ENCODE measurements at places on chromosomes 7 and 10.

DNA sequence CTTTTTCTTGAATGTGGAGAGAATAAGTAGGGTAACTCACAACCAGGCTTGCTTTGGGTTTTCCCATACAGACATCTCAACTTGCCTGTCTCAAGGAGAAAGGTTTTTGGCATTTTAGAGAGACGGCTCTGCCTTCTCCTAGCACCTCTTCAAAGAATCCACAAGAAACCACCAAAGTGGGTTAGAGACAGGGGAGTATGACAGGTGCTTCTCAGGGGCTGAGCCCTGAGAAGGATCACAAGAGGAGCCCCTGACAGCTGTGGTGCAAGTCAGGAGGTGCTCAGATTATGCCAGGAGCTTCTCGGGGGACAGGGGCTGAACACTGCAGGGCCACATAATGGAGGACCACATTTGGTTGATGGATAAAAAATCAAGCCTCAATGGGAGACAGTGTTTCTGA is 170.8 kb upstream of the LYZL2 start:
- no peak for DNase-seq

GRCh38 chr10:124520558-124521428 is 59.2 kb downstream of the LHPP start:
- no peak for DNase-seq

- DNase-seq = peak; percentile 73
These were observed 18.8 kb downstream of the TMEM196 start for GRCh38 chr7:19754521-19755116.

GRCh38 chr7:157662981-157663716 is 326.3 kb downstream of the DNAJB6 start:
- no peak for DNase-seq

GRCh38 chr7:111388912-111389311 is 173.4 kb downstream of the IMMP2L start:
- DNase-seq = no peak

DNA sequence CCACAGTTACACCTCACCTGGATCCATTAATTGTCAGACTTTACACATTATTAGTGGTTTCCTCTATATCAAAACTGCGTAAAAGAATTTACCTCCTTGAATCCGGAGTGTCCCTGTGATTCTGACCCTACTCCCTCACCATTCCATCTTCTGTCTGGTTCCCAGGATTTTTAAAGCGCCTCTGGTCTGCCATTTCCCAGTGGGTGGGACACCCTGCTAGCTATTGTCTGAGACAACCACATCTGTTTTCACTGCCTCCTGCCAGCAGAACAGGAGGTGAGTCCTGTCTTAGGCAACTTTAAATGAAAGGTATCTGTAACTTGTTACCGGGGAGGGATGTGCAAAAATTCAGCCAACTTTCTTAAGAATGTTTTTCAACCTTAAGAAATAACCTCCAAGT is 2.3 kb downstream of the MACROH2A2 start:
- DNase-seq = no peak

- no peak for DNase-seq
These were observed 89.0 kb downstream of the SEMA3A start for GRCh38 chr7:84105586-84105985.

- no peak for DNase-seq
These were observed 140.7 kb upstream of the HABP2 start for GRCh38 chr10:113412161-113412560.

- no peak for DNase-seq
These were observed 675.2 kb upstream of the GALNT17 start for GRCh38 chr7:70456719-70457118.

- no peak for DNase-seq
These were observed 16.1 kb upstream of the ZC3HAV1 start for GRCh38 chr7:139125657-139126056.

DNA sequence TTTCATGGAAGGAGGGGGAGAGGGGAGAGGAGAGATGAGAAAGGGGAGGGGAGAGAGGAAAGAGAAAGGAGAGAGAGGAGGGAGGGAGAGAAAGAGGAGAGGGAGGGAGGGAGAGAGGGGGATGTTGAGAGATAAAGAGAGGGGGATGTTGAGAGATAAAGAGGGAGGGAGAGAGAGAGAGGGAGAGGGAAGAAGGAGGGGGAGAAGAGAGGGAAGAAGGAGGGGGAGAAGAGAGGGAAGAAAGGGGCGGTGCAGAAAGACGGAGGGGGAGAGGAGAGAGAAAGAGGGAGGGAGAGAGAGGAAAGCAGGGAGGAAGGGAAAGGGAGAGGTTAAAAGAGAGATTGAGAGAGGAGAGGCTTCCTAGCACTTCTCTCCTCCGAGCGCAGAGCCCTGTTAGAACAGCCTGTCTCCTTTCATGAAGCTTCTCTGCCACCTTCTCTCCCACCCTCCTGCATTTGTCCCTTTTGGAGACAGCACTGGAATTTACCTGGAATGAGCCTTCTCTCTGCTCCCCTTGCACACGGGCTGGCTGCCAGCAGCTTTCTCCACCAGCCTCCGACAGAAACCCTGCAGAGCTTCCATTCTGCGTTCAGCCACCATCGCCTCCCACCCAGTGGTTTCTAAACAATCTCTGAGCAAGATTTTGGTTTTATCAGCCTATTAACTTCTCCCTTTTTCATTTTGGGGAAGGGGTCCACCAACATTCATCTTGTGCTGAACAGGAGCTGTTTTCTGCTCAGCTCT is 74.0 kb upstream of the CARD11 start:
- DNase-seq = no peak

DNA sequence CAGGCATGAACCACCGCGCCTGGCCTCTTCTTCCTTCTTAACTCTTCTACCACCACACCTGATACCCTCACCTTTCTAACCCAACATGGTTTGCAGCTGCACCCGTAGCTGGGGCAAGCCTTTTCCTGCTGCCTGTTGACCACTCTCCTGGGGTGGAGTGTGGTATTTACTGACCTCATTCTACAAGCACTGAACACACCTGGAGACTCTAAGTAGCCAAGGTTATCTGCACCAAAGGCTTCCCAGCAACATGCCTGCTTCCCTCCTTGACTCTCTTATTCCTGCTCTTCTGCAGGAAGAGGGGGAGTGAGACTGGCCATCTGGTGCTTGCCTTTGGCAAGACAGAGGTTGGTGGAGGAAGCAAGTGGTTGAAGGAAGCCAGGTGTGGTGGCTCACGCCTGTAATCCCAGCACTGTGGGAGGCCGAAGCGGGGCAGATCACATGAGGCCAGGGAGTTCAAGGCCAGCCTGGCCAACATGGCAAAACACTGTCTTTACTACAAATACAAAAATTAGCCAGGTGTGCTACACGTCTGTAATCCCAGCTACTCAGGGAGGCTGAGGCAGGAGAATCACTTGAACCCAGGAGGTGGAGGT is 10.1 kb downstream of the ACTR1A start:
- no peak for DNase-seq

- DNase-seq = no peak
These were observed 375.2 kb upstream of the GALNT17 start for GRCh38 chr7:70756789-70757188.

DNA sequence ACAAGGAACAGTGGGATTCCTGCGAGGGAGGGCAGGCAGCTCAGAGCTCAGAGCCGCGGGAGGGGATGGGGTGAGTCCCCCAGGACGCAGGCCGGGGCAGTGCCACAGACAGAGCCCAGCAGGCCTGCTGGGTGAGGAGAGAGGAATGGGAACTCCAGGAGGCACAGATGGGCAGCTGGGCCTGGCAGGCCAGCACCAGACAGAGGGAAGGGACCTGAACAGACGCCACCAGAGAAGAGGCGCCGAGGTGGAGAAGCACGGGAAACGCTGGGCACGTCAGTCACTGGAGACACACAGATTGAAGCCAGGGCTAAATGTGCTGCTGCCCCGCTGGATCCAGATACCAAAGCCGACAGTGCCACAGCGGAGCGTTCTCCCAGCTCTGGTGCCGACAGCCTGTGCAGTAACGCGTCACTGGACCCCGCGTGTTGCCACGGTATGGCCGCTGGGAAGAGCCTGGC is 225.8 kb downstream of the MAD1L1 start:
- DNase-seq = no peak

DNA sequence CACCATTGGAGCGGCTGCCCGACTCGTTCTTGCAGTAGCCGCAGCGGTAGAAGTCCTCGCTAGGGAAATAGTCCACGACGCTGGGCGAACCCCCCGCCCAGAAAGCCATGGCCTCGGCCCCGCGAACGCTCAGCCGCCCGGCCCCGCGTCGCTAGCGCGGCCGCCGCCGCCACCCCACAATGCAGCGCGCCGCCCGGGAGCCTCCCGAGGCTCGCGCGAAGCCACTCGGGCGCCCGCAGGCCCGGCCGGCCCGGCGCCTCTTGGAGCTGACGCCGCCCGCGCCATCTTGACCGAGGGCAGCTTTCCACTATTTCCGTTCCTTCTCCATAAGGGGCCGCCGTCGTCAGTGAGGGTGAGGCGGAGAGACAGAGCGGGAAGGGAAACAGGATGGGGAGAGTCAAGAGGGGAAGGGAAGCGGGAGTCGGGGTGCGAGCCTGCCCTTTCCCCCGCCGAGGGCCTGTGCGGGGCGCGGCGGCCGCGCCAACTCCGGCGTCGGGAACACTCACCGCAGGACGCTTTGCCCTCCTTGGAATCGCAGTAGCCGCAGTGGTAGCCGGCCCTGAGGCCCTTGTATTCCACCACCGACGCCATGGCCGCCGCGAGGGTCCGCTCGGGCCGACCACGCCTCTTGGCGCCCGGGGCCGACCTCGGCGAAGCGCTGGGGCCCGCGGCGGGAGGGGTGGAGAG is at the start of gene ATE1:
Gene ATE1, minus strand, starts transcription at position 191 of the 687 bp plus-strand sequence. Its CDS starts 82 bp downstream, at position 109.
- DNase-seq = peak; percentile 93

- no peak for DNase-seq
These were observed 88.1 kb upstream of the RET start for GRCh38 chr10:42988517-42989395.

- no peak for DNase-seq
These were observed 88.8 kb downstream of the C10orf90 start for GRCh38 chr10:126581648-126582046.

DNA sequence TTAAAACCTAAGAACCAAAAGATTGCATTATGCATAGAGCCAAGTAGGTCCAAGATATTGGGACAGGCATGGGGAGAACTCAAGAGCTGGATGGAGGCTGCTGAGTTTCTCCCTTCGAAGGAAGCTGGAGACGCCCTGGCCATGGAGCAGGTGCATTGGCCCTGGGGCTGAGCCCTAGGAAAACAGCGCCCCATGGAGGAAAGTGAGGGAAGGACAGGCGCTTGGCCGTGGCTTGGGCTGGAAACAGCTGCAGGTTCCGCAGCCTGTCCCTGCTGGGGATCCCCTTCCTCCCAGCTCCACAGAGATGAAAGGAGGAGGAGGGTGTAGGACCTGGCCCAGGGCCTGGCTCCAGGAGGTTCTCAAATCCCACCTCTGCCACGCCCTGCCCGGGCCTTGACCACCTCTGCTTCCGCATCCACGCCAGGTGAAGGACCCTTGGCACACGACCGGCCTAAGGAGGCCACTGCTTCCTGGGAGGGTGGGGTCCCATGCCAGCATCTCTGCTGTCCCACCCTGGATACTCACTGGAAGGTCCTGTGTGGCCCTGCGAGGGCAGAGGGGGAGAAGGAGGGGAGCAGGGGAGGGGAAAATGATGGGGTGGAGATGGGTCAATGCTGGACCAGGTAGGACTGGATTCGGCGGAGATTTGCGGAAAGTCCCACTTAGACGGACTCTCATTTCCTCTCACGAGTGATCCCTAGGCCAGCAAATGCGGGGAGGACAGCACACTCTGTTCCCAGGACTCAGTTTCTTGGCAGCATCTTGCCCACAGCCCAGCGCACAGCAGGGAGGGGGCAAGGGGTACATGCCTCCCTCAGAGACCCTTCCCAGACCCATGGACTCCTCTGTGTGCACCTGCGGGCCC is 258.6 kb upstream of the TCERG1L start:
- DNase-seq = no peak

- DNase-seq = no peak
These were observed 217.4 kb downstream of the MAD1L1 start for GRCh38 chr7:2015251-2015871.

- no peak for DNase-seq
These were observed 44.9 kb downstream of the DRGX start for GRCh38 chr10:49350846-49351532.

DNA sequence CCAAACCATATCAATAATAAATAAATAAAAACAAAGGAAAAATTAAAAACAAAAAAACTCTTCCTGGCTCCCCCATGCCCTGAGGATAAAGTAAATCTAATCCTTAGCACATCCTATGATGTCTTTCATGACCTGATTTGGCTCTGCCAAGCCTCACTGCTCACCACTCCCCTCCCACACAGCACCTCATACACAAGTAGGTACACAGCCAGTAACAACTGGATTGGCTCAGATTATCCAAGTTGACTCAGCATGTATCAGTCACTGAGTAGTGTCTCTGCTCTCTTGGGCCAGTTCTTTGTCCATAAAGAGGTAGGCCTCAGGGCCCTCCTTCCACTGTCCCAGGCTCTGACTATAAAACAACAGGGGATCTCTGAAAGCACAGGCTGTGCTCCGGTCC is 99.6 kb downstream of the STRA8 start:
- DNase-seq = no peak

DNA sequence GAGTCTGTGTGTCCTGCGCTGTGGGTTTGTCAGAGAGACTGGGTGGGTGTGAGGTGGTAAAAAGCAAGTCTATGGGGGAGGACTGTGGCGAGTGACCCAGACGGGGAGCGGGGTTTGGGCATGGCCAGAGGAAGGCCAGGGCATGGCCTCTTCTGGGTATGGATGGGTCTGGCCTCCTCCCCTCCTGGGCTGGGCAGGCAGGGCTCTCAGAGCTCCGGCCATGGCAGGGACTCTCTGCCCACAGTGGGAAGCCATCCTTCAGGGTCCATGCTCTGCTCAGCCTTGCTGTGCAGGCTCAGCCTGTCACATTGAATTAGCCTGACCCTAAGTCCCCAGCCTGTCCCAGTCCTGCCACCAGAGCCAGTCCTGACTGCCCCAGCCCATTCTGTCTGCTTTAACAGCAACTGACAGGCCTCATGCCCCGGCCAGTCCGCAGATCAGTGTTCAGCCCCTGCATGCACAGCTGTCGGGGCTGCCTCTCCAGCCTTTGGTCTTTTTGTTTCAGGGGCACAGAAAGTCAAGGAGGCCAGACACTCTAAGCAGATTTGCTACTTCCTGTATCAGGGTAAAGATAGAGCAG is 7.9 kb downstream of the ANTXRL start:
- DNase-seq = no peak

DNA sequence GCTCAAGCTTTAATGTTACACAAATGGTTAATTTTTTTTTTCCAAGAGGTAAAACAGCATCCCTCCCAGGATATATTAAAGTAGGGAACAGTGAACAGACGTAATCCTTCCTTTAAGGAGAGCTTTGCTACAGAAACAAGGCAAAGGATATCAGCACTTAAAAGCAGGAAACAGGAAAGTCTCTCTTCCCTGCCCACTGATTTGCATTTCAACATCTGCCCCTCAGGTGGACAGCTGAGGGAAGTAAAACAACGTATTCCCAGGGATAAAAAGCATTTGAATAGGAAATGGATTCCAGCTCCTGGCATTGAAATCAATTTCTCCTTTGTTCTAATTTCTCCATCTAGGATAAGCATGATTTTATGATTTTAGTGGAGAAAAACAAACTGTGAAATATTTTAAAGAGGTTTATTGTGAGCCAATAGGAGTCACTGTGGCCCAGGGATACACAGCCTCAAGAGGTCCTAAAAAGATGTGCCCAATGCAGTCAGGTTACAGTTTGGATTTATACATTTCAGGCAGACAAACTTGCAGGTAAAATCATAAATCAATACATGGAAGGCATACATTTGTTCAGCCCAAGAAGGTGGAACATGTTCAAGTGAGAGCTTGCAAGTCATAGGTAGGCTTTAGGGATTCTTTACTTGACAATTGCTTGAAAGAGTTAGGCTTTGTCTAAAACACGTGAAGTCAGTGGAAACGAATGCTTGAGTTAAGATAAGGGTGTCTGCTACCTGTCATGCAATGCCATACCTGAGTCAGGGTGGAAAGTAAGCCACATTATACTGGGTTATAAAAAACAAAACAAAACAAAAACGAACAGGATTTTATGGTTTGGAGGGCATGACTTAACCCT is 286.2 kb upstream of the VWC2 start:
- DNase-seq = no peak

- no peak for DNase-seq
These were observed 1.4 kb downstream of the HOXA5 start for GRCh38 chr7:27141923-27142579.
